NCI-H1092 (cell line): ENCODE measurements at places on chromosomes 12 and 14.

- no peak for DNase-seq
Measured at GRCh38 chr12:42486407-42486806, 103.1 kb downstream of the PRICKLE1 start.

GRCh38 chr12:75853626-75854025 lies 177.9 kb downstream of the PHLDA1 start:
- DNase-seq = no peak

GRCh38 chr14:103194256-103195045 lies 71.2 kb downstream of the TNFAIP2 start:
- no peak for DNase-seq

DNA sequence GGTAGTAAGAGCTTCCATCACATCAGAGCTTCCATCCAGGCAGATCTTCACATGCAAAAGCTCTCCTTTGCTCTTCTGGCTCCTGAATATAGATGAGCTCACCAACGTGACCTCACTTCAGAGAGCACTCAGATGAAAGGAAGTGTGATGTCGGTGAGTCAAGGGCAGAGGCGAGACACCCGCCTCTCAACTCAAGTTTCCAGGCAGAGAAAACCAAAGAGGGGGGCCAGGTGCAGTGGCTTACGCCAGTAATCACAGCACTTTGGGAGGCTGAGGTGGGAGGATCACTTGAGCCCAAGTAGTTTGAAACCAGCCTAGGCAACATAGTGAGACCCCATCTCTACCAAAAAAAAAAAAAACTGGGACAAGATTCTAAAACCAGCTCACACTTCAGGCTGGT lies 126.9 kb downstream of the DUSP6 start:
- no peak for DNase-seq

GRCh38 chr12:15171012-15171655 lies 50.1 kb downstream of the RERG start:
- DNase-seq = no peak

DNA sequence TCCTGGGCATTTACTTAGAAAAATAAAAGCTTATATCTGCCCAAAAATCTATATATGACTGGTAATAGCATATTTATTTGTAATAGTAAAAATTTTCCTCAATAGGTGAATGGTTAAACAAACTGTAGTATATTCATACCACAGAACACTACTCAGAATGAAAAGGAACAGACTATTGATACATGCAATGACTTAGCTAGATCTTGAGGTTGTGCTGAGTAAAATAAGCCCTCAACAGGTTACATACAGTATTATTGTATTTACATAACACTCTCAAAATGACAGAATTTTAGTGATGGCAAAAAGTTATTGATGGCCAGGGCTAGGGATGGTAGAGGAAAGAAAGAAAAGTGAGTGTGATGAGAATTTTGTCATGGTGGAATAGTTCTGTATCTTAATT lies 178.4 kb downstream of the BMP4 start:
- DNase-seq = no peak

GRCh38 chr12:107435520-107435919 lies 250.1 kb upstream of the PWP1 start:
- no peak for DNase-seq

DNA sequence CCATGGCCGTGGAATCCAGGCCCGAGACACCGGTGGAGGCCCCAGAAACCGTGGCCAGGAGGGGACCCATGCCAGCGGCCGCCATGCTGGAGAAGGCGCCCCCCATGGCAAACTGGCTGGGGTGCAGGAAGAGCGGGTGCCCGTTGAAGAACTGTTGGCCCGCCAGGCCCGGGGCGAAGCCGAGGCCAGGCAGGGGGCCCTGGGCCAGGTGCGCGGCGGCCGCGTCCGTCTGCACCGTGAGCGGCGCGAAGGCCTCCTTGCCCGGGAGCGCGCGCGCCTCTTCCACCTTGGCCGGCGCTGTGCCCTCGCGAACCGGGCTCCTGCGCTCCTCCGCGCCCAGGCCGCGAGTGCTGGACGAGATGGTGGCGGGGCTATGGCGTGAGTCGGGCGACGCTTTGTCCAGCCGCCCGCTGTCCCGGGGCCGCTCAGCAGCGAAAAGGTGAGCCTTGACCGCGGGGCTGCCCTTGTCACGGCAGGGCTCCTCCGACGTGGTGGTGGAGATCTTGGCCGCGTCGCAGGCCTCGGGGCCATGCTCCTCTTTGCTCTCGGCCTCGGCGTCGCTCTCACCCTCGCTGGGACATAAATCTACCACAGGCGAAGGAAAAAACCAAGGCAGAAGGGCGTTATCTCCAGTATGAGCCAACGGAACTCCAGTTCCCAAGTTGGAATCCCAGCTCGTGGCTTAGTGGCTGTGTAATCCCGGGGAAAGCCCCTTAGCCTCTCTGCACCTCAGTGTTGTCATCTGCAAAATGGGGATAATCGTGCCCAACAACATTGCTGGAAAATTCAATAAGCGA lies 9.5 kb downstream of the TBX3 start:
- no peak for DNase-seq

DNA sequence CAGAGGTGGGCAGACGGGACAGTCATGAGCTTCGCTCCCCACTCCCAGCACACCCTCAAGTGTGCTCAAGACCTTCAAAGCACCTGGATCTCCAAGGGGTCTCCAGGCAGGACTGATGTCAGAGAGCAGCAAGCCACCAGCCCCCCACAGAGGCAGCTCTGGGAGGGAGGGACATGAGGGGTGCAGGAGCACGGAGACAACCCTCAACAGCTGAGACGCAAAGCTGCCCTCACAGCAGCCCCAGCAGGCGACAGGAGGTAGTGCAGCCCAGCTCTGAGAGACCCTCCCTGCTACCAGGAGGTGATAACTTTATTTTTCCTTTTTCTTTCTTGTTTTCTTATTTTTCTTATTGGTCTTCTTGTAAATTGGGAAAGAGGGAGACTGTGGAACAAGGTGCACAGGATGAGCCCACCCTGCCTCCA lies 17.9 kb downstream of the SIVA1 start:
- DNase-seq = no peak

- DNase-seq = no peak
Measured at GRCh38 chr14:34029921-34030334, 79.1 kb upstream of the EGLN3 start.

- no peak for DNase-seq
Measured at GRCh38 chr14:90491911-90492531, 95.2 kb downstream of the CALM1 start.

GRCh38 chr12:50537538-50537919 lies 32.7 kb downstream of the DIP2B start:
- DNase-seq = no peak

DNA sequence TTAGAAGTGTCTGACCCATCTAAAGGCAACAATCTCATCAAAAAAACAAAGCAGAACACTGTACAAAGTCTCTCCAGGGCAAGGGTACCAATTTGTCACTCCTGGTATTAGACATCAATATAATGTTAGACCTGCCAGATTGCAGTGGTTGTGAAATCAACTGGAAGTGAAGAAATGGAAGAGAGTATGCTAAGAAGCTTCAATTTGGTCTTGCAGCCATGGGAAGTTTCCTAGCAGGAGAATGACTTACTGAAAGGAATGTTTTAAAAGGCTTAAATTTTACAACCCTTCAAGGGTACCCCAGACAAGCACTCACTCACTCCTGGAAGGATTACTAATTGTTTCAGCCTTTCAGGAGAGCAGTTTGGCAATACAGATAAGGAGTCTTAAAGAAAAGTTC lies 18.9 kb downstream of the LLPH start:
- DNase-seq = no peak

DNA sequence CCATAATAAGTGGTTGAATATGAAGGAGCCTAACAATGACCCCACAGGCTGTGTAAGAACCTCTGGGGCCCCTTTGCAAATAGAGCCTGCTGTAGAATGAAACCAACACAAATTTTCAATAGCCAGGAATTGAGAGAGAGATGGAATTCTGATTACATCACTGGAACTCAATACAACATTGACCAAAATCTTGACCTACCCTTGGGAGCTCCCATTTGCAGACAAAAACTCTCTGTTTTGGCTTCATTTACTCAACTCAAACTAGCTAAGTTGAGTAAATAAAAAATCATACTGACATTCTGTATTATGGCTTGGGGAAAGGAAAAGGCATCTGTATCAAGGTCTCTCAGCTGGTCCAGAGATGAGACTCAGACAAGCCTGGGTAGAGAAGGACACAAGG lies 91.0 kb downstream of the TBX3 start:
- no peak for DNase-seq

DNA sequence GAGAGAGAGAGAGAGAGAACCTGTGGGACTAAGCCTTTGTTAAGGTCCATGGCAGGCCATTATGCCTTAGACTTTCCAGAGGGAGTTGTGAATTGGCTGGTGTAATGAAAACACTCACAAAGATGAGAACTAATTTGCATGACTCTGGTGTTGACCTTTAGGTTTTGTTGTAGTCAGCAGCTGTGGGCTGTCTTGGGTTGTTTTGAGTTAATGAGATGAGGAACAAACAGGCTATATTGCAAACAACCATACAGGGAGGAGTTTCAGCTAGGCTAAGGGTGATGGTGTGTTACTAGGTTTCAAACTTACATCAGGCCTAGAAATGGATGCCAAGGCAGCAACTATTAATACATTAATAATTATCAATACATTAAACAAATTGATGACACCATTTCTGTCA lies 26.3 kb downstream of the ATXN7L3B start:
- DNase-seq = no peak

DNA sequence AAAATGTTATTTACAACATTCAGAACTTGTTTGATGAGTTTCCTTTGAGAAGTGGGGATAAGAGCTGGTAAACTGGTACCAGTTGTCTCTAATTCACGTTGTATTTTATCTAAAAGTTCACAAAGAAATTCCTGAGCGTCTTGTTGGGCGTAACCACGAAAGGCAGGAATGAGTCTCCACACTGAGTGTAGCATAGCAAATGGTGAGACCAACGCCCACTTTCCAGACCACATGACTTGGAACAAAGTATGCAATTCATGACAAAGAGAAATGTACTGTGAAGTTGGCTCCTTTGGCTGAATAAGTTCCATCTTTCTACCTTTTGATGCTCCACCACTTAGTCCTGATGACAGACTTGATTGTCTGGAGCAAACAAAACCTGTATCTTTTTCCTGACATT lies 18.4 kb downstream of the USP44 start:
- DNase-seq = no peak

DNA sequence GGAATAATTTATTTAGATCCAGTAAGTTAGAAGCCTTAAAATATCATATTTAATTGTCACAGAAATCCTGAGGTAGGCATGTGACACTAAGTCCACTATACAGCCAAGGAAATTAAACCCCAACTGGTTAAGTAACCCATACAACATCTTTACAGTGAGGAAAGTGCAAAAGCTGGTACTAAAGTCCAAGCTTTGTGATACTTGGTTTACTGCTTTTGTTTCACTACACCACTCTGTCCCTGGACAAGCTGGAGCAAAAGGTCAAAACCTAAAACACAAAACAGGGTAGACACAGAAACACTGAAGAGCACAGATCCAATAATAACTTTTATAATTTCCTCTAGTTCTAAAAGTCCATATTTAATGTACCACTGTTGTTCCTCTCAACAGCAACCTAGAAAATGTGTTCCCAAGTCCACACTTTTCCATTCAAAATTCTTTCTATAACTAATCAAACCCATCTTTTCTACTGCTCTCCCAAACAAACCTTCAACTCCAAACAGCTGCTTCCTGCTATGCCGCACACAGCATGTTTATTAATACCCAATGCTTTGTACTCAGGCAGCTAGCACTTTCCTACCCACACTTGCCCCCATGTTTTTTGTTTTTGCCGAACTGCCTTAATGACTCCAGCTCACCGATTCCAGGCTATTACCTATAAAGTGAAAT lies 90.9 kb downstream of the MED13L start:
- DNase-seq = no peak

GRCh38 chr12:117010693-117011451 lies 88.3 kb downstream of the TESC start:
- DNase-seq = no peak

DNA sequence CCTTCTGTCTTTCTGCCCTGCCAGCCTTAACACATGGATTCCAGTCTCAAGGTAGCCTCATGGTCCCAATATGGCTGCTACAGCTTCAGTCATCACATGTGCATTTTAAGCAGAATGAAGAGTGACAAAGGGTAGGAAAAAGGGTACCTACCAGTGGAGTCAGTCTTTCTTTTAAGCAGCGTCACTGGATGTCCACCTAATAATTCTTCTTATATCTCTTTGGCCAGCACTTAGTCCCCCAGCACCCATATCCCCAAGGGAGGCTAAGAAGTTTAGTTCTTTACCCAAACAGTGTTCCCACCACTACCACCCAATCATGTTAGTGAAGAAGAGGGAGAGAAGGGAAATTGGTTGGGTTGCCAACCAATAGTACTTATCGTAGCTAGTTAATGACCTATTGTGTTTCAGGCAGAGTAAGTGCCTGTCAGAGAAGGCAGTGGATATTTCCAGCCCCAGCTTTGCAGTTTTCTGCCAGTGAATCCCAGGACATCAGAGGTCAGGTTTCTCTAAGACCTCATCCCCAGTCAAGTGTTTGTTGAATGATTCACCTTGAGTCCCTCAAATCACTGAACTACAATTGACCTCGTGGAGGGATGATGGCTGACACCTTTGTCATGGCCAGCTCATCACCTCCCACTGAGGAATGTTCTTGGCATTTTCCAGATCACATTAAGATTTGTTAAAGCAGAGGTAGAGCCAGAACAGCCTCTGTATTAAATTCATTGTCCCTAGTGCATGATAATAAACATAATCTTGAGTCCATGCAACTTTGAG lies 250.9 kb upstream of the CRY1 start:
- DNase-seq = no peak

DNA sequence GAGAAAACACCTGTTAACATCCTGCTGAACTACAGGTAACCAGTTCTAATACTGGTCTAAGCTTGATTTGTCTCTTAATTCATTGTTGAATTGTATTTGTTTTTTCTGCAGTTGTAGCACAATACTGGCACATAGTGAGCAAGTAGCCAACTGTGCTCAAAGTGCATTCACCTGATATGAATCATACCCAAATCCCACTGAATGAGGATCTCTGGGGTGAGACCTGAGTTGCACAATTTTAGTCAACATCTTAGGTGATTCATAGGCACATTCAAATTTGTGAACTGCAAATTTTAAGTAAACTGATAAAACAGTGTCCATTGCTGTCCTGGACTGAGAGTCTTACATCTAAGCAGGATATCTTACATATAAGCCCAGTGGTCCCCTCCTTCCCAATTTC lies 12.8 kb downstream of the KCNC2 start:
- DNase-seq = no peak

- DNase-seq = no peak
Measured at GRCh38 chr12:79531518-79531917, 159.2 kb downstream of the PAWR start.

- DNase-seq = no peak
Measured at GRCh38 chr12:505221-505620, 45.5 kb downstream of the B4GALNT3 start.

GRCh38 chr12:122979001-122979907 lies 1.2 kb upstream of the ARL6IP4 start:
- DNase-seq = no peak
